ENCODE measurements at places on chromosomes 1 and 21.
A peak's percentile ranks its signal among the peaks of the same experiment; 100 is the strongest.

- DNase-seq, result no peak
These were observed 9.8 kb downstream of the ADAMTS4 start for GRCh38 chr1:161189036-161189435.

DNA sequence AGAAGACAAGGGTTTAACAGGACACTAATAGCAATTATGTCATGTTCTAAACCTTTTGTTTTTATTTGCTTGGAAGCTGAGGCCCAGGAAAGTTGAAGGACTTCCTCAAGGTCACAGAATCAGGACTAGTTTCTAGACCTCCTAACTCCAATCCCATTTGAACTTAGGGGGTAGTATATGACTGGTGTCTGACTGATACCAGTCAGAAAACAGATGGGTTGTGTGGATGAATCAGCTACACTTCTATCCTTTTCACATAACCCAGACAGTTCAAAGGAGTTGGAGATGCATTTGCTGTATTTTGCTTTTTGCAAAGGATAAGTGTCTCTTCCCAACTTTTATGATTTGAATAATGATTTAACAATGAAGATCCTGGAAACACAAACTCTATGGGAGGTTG lies 322.5 kb downstream of the HLX start:
- DNase-seq, result no peak

- no peak for DNase-seq
These were observed 209.9 kb downstream of the GRIK3 start for GRCh38 chr1:36824390-36824861.

- DNase-seq, result no peak
These were observed 22.7 kb downstream of the MFAP2 start for GRCh38 chr1:16957731-16958130.

GRCh38 chr1:225881081-225881958 lies 860 bp downstream of the TMEM63A start:
- no peak for DNase-seq

GRCh38 chr1:82538876-82539275 lies 738.1 kb downstream of the ADGRL2 start:
- no peak for DNase-seq

GRCh38 chr21:30979054-30979453 lies 59.2 kb downstream of the KRTAP19-8 start:
- no peak for DNase-seq

DNA sequence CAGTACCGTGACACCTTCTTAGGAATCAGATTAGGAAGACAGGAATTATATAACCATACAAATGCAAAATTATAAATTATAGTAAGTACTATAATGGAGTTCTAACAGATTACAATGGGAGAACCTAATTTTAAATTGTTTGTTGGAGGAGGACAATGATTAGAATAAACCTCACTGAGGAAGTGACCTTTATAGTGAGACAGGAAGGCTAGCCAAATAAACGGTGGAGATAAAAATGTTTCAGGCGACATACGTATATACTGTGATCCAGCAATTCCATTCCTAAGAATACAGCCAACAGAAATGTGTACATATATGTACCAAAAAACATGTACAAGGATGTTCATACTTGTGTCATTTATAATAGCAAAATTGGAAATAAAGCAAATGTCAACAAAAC lies 15.2 kb downstream of the SYNJ1 start:
- no peak for DNase-seq

- DNase-seq, result no peak
These were observed 238.5 kb downstream of the PTGER3 start for GRCh38 chr1:70809069-70809468.

DNA sequence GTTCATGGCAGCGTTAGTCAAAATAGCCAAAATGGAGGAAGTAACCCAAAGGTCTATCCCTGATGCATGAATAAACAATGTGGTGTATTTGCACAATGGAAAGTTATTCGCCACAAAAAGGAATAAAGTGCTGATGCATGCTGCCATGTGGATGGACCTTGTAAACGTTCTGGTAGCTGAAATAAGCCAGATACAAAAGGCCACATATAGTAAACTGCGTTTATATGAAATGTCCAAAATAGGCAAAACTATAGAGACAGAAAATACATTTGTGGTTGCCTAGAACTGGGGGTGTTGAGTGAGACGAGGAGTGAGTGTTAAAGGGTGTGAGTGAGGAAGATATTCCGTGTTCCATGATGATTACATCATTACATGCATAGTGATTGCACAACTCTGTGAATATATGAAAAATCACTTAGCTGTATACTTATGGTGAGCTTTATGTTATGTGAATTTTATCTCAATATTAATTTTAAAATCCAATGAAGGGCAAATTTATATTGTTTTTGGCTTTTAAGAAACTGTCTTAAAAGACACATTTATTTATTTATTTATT lies 321.3 kb downstream of the KIF26B start:
- DNase-seq, result no peak

DNA sequence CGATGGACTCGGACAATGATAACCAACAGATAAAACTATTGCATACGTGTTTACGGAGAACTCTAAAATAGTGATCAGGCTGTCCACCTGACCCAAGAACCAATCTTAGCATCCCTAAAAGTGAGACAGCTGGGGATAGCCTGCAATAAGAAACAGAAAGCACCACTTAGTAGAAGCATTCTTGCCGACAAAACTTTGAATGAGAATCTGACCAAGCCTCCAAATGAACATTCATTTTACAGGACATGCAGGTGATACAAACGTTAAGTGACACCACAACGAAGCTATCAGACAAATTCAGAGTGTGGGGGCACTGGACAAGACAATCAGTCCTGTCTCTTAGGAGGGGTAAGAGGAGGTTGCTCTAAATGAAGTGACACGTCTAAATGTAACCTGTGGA lies 1.2 kb downstream of the PSMG1 start:
- DNase-seq, result no peak

DNA sequence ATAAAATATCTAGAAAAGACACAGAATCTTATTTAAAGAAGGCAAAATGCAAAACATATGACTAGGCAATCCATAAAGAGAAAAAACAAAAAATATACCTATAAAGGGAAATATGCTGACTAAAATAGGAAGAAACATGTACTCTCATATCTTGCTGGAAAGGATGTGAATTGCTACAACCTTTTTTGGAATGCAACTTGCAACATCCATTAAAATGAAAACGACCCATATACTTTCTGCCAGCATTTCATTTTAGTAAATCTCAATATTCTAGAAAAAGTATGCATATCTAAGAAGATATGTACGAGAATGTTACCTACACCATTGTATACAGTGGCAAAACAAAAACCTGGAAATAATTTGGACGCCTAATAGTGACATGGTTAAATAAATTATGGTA lies 56.6 kb downstream of the EDEM3 start:
- no peak for DNase-seq

GRCh38 chr1:152858062-152858461 lies 1.7 kb upstream of the LCE7A start:
- DNase-seq, result no peak

- DNase-seq, result no peak
These were observed 224.2 kb downstream of the DISC1 start for GRCh38 chr1:231850786-231851185.

GRCh38 chr21:27300770-27301169 lies 333.9 kb upstream of the ADAMTS5 start:
- no peak for DNase-seq

GRCh38 chr1:223319905-223320580 lies 43.9 kb downstream of the SUSD4 start:
- no peak for DNase-seq

- no peak for DNase-seq
These were observed 6.2 kb upstream of the PFKL start for GRCh38 chr21:44293551-44294231.

GRCh38 chr1:155184835-155185782 lies 11.5 kb downstream of the TRIM46 start:
- no peak for DNase-seq

DNA sequence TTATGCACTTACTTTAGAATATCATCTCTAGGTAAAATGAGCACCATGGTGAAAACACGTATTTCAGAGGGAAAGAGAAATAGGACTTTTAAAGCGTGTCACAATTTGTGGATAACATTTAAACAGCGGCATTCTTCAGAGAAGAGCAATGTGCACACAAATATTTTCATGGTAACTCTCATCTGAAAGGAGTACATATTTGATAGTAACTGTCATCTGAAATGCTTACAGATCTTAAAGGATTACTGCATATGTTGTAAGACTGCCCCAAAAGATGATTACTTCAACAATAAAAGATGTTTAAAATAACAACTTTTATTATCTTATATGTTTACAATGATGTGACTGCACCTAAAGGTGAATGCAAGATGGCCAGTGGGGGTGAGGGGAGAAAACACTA lies 408.8 kb downstream of the PLA2G4A start:
- DNase-seq, result no peak

DNA sequence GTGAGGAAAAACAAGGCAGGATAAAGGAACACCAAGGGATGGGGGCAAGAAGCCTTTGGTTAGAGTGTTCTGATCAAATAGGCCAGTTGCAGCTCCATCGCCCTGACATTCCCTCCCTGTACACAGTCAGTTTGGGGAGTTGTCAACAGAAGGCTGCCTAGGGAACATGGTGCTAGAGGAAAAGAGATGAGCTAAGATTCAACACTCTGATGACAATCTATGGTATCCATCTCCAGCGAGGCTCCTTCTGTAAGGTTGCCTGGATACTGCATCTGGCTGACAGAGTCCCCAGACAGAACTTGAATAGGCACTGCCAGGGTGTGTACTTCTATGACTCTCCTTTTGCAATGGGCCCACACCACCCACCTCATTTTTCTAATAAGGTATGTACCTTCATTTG lies 11.2 kb upstream of the SLAMF9 start:
- DNase-seq, result no peak

GRCh38 chr1:68103884-68104554 lies 53.6 kb upstream of the DIRAS3 start:
- DNase-seq, result peak; percentile 36

DNA sequence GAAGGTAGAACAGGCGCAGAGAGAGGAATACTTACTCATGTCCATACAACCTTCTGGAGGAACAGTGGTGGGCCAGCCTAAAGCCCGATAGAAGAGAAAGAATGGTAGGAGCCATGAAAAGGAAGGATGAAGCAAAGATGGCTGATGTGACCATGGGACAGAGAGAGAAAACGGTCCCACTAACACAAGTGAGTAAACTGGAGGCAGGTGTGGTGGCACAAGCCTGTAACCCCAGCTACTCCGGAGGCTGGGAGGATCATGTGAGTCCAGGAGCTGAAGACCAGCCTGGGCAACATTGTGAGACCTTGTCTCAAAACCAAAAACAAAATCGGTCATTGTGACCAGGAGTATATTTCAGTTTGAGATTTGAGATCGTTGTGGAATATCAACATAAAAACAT lies 49.4 kb downstream of the C1orf198 start:
- DNase-seq, result no peak

GRCh38 chr1:66294707-66295370 lies 239.1 kb upstream of the SGIP1 start:
- DNase-seq, result peak; percentile 51

DNA sequence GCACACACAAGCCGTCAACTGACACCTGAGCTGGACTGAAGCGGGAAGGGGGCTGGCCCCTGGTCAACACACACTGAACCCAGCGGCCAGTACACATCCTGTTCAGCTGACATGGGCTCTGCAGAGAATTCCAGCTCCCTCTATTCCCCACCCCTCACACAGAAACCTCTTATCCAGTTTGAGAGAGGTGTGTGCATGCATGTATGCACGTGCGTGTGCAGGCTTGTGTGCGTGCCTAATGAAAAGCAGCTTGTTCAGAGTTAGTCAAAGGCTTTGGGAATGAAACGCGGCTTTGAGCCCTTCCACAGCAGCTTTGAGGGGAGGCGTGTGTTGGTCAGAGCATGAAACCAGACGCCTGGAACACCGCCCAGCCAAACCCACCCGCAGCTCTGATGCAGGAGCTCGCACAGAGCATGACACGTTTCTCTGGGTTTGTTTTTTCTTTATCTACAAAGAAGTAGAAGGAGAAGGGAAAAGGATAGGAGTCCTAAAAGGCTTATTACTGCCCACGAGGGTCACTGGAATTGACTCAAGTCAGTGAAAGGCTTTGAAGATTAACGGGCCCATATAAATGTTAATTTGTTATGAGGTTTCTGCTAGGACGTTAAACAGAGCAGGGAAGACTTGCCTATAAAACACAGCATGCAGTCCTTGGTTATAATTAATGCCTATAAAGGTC lies 184.2 kb downstream of the ETS2 start:
- peak; percentile 95 for DNase-seq
